ENCODE measurements at places on chromosomes 11 and 22.
A peak's percentile ranks its signal among the peaks of the same experiment; 100 is the strongest.

DNA sequence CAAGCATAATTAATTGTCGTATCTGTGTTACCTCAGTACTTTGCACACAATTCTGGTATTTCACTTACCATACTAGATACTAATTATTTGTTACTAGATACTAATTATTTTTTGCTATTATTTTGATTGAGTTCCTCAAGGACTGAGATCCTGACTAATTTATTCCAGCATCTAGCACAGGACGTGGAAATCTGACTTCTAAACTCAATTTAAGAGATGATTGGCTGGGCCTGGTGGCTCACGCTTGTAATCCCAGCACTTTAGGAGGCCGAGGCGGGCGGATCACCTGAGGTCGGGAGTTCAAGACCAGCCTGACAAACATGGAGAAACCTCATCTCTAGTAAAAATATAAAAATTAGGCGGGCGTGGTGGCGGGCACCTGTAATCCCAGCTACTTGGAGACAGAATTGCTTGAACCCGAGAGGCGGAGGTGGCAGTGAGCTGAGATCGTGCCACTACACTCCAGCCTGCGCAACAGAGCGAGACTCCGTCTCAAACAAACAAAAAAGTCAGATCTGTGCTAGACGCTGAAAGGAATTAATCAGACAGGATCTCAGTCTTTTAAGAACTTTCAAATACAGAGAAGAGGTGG, 527 bp upstream of the MRPL48 start:
- no peak for DNase-seq

GRCh38 chr11:526192-526591, 9.2 kb downstream of the HRAS start:
- no peak for DNase-seq

DNA sequence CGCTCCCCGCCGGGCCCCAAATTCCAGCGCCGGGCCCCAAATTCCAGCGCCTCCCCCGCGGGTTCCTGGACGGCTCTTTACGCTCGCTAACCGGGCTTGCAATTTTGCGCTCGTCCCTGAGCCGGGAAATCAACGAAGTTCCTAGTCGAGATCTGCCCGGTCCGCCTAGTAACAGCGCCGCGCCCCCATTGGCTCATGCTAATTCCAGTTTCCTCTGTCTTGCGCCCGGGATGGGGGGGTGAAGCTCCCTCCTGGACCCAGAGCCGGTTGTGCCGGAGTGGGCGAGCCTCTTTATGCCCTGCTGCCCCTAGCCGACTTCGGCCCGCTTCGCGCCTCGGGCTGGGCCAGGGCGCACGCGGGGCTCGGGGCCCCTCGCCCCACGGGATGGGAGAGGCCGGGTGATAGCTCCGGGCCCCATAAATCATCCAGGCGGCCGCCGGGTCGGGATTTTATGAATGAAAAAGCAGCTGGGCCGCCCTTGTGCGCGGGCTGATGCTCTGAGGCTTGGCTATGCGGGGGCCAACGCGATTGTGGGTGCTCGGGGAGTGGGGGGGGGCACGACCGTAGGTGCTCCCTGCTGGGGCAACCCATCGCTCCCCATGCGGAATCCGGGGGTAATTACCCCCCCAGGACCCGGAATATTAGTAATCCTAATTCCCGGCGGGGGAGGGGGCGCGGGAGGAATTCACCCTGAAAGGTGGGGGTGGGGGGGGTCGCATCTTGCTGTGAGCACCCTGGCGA, 1.8 kb upstream of the CCND1 start:
- no peak for DNase-seq

DNA sequence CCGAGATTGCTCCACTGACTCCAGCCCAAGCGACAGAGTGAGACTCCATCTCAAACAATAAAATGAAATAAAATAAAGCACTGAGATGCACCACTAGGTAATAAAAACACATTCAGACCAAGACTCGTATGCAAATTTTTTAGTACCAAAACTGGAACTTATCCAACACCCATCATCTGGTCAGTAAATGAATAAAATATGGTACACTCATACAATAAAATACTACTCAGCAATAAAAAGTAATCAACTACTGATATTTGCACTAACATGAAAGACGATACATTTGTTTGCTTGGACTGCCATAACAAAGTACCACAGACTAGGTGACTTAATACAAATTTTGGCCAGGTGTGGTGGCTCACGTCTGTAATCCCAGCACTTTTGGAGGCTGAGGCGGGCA, 17.8 kb upstream of the POLD3 start:
- no peak for DNase-seq

DNA sequence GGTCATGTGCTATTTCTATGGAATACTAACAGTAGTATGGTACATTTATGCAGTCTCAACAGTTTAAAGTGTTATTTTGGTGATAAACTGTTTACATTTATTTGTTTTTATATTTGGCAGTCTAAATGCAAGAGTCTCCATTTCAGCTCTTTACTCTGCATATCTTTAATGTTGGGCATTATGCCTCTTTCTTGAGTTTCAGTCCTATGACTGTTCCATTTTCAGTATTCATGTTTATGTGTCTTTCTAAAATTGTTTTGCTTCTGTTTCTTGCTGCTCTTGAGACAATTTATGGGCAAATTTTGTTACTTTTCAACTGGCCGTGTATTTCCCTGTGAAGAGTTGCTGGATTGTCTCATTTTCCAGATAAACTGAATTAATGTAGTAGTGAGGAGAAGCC, 6.6 kb upstream of the RAB30 start:
- no peak for DNase-seq

- DNase-seq: peak; percentile 62
Observed at GRCh38 chr22:31947296-31947695, 3.0 kb downstream of the YWHAH start.

GRCh38 chr11:129364143-129364654, 11.4 kb upstream of the BARX2 start:
- DNase-seq: peak; percentile 61

DNA sequence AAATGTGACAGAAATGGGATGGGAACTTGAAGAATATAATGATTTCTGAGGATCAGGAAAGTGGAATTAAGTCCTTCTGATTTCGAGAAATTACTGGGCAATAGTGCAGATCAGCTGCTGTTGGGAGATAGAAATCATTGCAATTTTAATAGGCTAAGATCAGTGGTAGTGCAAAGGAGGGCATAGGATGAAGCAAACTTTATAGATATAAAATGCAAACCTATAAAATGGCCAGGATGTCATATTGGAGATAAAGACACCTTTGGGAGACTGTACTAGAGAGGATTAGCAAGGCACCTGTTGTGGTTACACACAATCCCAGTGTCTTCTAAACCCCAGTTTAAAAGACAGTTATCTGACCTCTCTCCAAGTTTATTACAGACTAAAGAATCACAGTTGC, 6.5 kb upstream of the MS4A7 start:
- DNase-seq: no peak

DNA sequence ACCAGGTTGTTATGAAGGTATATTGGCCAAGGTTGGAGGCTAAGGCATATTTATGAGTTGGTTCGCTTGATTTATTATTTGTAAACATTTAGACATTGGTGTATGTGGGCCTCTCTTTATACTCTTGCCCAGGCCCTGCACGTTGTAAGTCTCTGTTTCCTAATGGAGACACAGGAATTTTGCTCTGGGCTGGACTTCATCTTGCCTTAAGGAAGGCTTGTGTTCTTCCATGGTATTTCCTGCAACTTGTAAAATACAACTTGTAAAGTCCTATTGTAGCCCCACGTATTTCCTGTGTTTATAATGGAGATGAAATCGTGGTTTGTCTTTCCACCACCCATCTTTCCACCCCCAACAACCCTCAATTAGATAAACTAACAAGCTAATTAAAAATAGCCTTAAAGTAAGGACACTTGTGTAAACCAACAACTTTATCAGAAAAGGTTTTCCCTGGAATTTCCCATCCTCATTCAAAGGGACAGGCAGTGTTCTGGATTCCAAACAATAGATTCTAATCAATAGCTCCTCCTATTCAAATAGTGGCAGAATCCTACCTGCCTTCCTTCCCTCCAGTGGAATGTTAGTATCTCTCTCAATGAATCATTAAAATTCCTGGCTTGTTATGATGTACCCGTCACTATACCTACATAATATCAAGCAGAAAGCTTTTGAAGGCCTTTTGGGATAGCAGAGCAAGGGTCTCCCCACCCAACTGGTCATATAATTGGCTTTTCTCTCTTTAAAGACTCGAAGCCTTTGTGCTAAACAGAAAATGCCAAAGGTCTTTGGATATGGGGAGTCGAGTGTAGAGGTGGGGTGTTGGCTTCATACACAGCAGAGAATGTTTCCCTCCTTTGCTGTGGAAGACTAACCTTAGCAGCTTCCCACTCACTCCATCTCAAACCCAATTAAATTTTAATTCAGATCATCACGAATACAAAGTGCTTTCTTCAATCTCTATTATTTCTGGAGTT, 77.1 kb downstream of the UBASH3B start:
- DNase-seq: no peak

DNA sequence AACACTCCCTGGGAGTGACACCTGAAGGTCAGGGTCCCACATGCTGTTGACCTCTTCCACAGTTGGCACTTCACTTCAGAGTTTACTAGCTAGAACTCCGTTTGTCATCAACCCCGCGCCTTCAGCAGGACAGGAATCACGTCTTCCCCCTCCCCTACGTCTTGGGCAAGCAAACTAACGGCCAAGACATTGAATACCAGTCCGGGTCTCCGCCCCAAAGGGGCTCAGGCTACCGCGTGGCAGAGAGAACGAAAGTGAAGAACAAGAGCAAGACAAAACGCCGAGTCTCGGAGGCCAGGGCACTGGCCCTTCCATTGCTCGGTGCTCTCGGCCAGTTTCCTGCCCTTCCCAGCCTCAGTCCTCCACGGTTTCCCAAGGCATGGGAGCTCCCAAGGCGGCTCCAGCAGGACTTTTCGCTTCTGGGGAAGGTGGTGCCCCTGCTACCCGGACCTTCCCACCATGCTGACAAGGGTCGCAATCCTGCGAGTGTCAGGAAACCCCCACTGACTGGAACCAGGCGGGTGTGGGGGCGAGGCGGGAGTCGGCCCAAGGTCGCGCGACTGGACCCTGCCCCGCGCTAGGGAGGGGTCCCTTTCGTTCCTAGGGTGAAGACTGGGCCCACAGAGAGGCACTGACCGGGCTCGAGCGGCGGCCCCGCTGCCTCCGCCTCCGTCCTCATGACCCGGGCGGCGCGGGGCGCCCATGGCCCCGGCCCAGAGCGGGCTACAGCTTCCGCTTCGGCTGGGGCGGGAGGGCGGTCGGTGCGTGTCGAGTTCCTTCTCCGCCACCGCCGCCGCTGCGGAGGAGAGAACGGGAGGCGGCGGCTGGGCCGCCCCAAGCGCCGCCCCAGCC, at the start of gene GUCD1:
TSS of gene GUCD1 (minus strand) at position 826 of the 852 bp plus-strand sequence. CDS start at position 679, 147 bp downstream.
- no peak for DNase-seq

DNA sequence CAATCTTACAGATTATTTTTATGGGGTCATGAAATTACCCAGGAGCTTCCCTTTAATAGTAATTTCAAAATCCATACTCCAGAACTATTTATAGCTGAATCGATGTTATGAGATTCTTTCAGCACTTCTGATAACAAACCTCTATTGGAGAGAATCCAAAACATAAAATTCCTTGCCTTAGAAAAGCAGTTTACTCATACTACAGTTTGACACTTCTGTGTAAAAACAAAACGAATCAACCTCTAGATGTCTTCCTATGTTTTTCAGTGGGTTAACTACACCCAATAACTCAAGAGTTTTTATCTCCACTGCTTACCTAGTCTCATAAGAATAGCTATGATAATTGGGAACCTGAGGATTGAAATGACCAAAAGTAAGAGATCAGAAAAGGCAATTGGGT, 35.6 kb downstream of the KIF18A start:
- no peak for DNase-seq

DNA sequence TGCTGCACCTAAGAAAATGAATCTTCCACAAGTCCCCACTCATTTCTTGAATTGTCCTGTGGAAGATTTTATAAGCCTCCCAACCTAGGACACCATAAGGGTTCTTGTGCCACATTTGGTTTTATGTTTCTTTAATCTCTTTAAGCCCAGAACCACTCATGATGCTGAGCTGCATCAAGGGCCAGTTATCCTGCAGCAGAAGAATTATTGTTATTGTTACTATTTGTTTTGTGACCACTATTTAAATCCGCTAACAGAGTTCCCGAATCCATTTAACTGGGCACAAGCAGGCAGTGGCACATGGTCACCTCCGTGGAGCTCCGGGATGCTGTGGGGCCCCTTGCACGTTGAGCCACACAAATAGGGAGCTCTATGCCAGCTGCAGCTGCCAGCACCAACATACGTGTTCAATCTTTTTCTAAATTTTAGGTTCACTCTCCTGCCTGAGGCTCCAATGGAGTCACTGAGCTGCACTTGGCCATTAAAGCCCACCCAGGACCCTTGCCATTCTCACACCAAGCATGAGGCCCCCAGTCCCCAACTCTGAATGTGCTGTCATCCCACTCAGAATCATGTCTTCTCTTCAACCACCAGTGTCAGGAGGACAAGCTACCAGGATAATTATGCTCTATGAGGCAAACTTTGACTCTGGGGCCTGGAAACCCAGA, 60.6 kb downstream of the DGCR2 start:
- no peak for DNase-seq
